Muscle of leg (tissue), 16 donors: ENCODE measurements at places on chromosomes 1 and 21. TPM values are rescaled to one million over a fixed set of nuclear protein-coding genes. Genes with fewer than 3 reads are reported as not detected.

MYBPHL gene
- 0.88 TPM for polyA plus RNA-seq

FCN3 gene
- polyA plus RNA-seq: 0.53 TPM

MIS18A gene
- 10.3 TPM for polyA plus RNA-seq

SMPDL3B gene
- 0.12 TPM for polyA plus RNA-seq

ICOSLG gene
- 8.7 TPM for polyA plus RNA-seq

FCAMR gene
- not detected for polyA plus RNA-seq

CELA3B gene
- polyA plus RNA-seq: not detected

WARS2 gene
- polyA plus RNA-seq: 20.4 TPM

SPRR4 gene
- not detected for polyA plus RNA-seq

NPHS2 gene
- polyA plus RNA-seq: not detected

S100A7 gene
- polyA plus RNA-seq: not detected

GJB3 gene
- polyA plus RNA-seq: 0.10 TPM

DVL1 gene
- polyA plus RNA-seq: 38.2 TPM

NPL gene
- polyA plus RNA-seq: 10.8 TPM

MIXL1 gene
- 0.54 TPM for polyA plus RNA-seq

LRRN2 gene
- 4.9 TPM for polyA plus RNA-seq

TRIM58 gene
- polyA plus RNA-seq: 1.8 TPM

FASLG gene
- polyA plus RNA-seq: 0.16 TPM

NECTIN4 gene
- 0.34 TPM for polyA plus RNA-seq

DAB1 gene
- 8.1 TPM for polyA plus RNA-seq

USP48 gene
- polyA plus RNA-seq: 45.0 TPM

BTBD19 gene
- polyA plus RNA-seq: 9.3 TPM

CADM3 gene
- 0.81 TPM for polyA plus RNA-seq

ZNF683 gene
- not detected for polyA plus RNA-seq

UTP25 gene
- 6.8 TPM for polyA plus RNA-seq

GJC2 gene
- polyA plus RNA-seq: 0.94 TPM

PCP4L1 gene
- 0.41 TPM for polyA plus RNA-seq

OR10Z1 gene
- not detected for polyA plus RNA-seq

FAM131C gene
- 0.12 TPM for polyA plus RNA-seq

RGS13 gene
- 0.79 TPM for polyA plus RNA-seq

NHLH1 gene
- 0.72 TPM for polyA plus RNA-seq

CYP4B1 gene
- polyA plus RNA-seq: not detected

OR2T35 gene
- not detected for polyA plus RNA-seq

TRNAU1AP gene
- 19.3 TPM for polyA plus RNA-seq

LCE1B gene
- not detected for polyA plus RNA-seq

ELF3 gene
- 0.24 TPM for polyA plus RNA-seq

CNR2 gene
- 0.04 TPM for polyA plus RNA-seq

KDF1 gene
- 0.23 TPM for polyA plus RNA-seq

LGR6 gene
- polyA plus RNA-seq: 0.40 TPM

ZNF648 gene
- 0.05 TPM for polyA plus RNA-seq
